ENCODE measurements at places on chromosomes 16 and 17. TPM values are rescaled to one million over a fixed set of nuclear protein-coding genes. Genes with fewer than 3 reads are reported as not detected.
A peak's percentile ranks its signal among the peaks of the same experiment; 100 is the strongest.

GRCh38 chr16:1408171-1408837 is 6.2 kb downstream of the UNKL start:
- DNase-seq: peak; percentile 92

The ADGRG3 gene
- not detected for total RNA-seq

DNA sequence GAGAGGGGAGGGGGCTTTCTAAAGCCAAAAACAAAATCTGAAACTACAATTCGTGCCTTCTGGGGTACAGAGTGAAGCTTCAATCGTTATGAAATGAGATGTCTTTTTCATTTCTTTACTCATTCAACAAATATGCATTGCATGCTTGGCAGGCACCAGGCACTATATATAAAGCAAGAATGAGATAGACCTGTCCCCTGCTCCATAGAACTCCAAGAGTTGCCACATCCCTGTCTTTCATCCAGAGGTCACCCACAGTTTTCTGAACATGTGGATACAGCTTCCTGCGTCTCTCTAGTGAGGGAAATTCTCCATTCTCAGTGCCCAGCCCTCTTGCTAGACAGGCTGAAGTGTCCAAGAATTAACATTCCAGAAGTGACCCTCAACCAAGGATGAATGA is 343.2 kb upstream of the MAF start:
- DNase-seq: no peak

DNA sequence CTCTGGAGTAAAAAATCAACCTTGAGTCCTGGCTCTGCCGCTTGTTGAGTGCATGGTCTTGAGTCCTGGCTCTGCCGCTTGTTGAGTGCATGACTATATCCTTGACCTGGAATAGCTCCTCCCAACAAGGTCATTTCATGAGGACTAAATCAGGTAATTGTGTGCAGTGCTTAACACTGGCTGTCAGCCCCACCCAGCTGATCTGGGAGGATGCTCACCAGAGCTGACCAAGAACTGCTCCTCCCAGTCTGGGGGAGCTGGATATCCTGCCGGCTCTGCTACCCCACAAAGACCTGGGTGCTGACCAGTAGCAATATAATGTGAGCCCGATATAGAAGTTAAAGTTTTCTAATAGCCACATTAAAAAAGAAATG is 20.7 kb upstream of the LGALS9 start:
- no peak for DNase-seq

The TBC1D3B gene
- 3.3 TPM for total RNA-seq

The CCL1 gene
- total RNA-seq: not detected

DNA sequence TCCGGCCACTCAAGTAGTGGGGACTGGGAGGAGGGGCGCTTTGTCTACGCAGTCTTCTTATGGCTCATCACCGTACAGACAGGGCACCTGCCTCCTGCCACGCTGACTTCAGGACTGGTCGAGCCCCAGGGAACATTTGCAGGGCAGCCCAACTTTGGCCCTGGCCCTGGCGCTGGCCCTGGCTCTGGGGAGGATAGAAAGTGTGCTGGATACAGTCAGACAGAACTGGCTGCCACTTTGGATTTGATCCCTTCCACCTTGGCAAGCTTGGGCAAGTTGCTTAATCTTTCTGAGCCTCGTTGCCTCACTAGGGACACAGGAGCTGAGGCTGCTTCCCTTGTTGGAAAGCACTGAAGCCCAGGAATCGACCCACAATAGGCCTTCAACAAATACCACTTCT is 13.6 kb downstream of the LGALS9 start:
- DNase-seq: no peak

The PPP1R27 gene
- not detected for total RNA-seq

Measured in endothelial cell of umbilical vein (primary cell).